Endothelial cell of umbilical vein (primary cell): ENCODE measurements at places on chromosomes 2 and 18. TPM values are rescaled to one million over a fixed set of nuclear protein-coding genes. Genes with fewer than 3 reads are reported as not detected.

The RAMP1 gene
- total RNA-seq: not detected in 2 replicates

The UGT1A10 gene
- not detected in 2 replicates for total RNA-seq

The SPATA3 gene
- not detected in 2 replicates for total RNA-seq

The IL1B gene
- not detected in 2 replicates for total RNA-seq

The PIEZO2 gene
- total RNA-seq: 5.0 and 11.2 TPM in 2 replicates

The GALNT3 gene
- 0.82 and 0.85 TPM in 2 replicates for total RNA-seq

The BOK gene
- 52.4 and 76.0 TPM in 2 replicates for total RNA-seq

The SNTG2 gene
- not detected in 2 replicates for total RNA-seq

The SLC16A14 gene
- total RNA-seq: 0.22 and 0.23 TPM in 2 replicates

The GKN2 gene
- not detected in 2 replicates for total RNA-seq

The AQP12A gene
- not detected in 2 replicates for total RNA-seq

The ATP6V1C2 gene
- total RNA-seq: 0.13 TPM in 1 of 2 replicates, not detected in the other

The D2HGDH gene
- total RNA-seq: 22.3 and 27.9 TPM in 2 replicates

The HOXD1 gene
- 10.4 and 14.1 TPM in 2 replicates for total RNA-seq

The DCDC2C gene
- total RNA-seq: not detected in 2 replicates

The AGXT gene
- total RNA-seq: not detected in 2 replicates

The DCTN1 gene
- total RNA-seq: 165 and 170 TPM in 2 replicates

The DUSP11 gene
- 25.3 and 27.0 TPM in 2 replicates for total RNA-seq

The PLCL1 gene
- total RNA-seq: 3.4 and 5.1 TPM in 2 replicates

The SLC9A2 gene
- total RNA-seq: not detected in 2 replicates

The CSRNP3 gene
- not detected in 2 replicates for total RNA-seq

The CYBRD1 gene
- total RNA-seq: 22.8 and 24.8 TPM in 2 replicates

The PTPN4 gene
- 26.1 and 29.6 TPM in 2 replicates for total RNA-seq

The EDAR gene
- not detected in 2 replicates for total RNA-seq

The RANBP2 gene
- total RNA-seq: 75.6 and 79.4 TPM in 2 replicates

The HOXD13 gene
- not detected in 2 replicates for total RNA-seq

The UCN gene
- 0.75 TPM in 1 of 2 replicates, not detected in the other for total RNA-seq

The GKN1 gene
- total RNA-seq: not detected in 2 replicates

The GPC1 gene
- total RNA-seq: 23.9 and 31.1 TPM in 2 replicates

The DCC gene
- total RNA-seq: not detected in 2 replicates

The CNRIP1 gene
- 73.8 and 74.6 TPM in 2 replicates for total RNA-seq

The GYPC gene
- total RNA-seq: 7.5 and 13.3 TPM in 2 replicates

The ATOH8 gene
- total RNA-seq: 12.7 and 12.8 TPM in 2 replicates

The YES1 gene
- total RNA-seq: 79.5 and 92.3 TPM in 2 replicates

The REG3G gene
- not detected in 2 replicates for total RNA-seq

The CNGA3 gene
- not detected in 2 replicates for total RNA-seq

The MBD2 gene
- total RNA-seq: 105 and 110 TPM in 2 replicates

The GCA gene
- 6.2 and 10.7 TPM in 2 replicates for total RNA-seq

The BUB1 gene
- total RNA-seq: 54.1 and 66.4 TPM in 2 replicates
